A172 (cell line): ENCODE measurements at places on chromosomes 5 and 9.

DNA sequence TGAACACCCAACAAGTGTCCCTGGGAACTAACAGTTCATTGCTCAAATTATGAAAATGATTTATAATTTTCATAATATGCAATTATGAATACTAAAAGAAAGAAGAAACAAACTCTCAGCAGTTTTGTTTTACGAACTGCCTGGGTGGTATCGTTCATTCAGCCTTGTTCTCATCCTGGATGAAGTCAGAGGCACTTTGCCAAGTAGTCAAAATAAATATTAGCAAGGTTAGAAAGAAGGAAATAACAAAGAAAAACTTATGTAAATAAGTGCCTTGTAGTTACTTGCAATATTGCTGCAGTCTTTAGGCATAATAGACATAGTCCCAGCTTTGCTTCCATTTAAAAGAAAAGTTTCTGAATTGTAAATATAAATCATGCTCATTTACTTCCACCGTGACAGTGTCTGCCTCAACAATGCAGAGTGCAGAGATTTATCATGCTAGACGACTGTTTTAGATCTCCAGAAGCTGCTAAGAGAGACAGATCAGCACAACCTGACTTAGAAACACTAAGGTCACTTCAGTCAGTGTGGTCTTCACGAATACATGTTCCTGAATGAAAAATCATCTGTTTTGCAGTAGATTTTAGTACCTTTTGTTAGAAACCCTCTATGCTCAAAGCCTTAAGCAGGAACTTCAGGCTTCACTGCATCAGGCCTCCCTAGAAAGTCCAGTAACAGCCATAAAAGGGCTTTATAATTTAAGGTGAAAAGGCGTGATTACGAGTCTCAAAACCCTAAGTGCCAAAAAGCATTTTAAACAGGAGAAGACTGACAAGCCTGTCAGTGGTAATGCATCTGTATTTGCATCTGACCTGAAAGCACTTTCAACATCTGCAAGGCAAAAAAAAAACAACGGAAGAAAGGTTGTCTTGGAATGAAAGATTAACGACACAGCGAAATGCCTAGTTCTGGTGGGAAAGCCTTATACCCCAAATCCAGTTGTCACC, 92.1 kb downstream of the TMEM167A start:
- no peak for DNase-seq

GRCh38 chr5:42691413-42691937, 65.1 kb upstream of the CCDC152 start:
- DNase-seq = no peak

- no peak for DNase-seq
Observed at GRCh38 chr5:74143721-74144330, 496.7 kb downstream of the ENC1 start.

DNA sequence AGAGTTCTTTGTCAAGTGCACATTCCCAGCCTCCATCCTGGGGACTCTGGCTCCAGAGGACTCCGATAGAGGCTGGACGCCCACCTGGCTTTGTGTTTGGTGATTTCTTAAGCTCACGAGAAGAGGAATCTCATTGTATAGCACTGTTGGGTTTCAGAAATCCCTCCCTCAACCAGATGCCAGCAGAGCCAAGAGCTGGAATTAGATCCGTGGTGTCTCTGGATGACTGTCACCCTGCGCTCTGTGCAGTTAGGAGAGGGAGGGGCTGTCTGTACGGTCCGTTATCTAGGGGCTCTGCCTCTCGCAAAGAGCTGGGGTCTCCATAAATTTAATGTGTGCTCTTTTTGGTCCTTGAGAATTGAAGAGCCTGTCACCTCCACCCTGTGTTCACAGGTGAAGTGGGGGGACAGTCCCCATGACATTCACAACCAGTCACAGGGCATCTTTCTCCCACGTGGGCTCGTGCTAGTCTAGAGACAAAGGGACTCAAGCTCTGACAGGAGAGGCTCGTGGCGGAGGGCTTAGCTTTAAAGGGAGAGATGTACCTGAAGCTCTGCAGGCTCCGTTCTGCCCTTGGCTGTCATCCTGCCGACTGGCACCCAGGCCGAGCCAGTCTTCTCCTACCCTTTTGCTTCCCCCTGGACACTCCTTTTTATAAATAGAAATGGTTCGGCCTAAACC, 41.4 kb downstream of the FAM78A start:
- DNase-seq = no peak

DNA sequence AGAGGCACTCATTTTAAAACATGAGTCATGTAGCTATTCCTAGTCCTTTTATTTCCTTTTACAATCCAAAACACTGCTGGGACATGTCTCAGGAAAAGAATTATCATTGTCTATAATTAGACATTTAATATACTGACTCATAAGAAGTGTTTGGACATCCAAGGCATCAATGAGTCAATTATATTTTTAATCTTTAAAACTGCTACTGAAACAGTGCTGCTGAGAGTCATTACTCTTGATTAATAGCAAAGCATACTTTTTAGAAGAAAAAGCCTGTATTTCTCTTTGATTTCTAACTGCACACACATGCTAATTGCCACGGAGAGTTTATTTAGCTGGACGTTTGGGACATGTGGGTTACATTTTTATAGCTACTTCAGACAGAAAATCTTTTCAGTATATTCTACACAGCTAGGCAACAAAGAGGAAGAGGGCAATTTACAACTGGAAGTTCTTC, 1249.0 kb upstream of the CDH18 start:
- peak; percentile 83 for DNase-seq

- DNase-seq = no peak
Observed at GRCh38 chr9:93387791-93388190, 63.7 kb upstream of the FAM120A start.

DNA sequence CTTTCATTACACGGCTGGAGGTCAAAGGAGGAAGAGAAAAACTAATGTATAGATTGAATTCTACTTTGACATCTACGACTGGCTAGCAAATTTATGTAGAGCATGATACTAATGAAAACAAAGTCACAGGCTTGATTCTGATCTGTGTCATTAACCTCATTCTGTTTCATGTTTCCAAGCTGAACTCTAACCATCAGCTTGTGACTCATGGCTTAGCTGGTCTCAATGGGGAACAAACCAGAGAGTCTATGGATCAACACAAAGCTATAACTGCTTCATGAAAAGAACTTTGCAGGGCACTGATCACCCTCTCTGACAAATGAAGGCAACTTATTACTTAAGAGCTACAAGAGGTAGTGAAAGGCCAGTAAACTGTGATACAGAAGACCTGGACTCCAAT, 23.6 kb upstream of the PDE4D start:
- DNase-seq = no peak

DNA sequence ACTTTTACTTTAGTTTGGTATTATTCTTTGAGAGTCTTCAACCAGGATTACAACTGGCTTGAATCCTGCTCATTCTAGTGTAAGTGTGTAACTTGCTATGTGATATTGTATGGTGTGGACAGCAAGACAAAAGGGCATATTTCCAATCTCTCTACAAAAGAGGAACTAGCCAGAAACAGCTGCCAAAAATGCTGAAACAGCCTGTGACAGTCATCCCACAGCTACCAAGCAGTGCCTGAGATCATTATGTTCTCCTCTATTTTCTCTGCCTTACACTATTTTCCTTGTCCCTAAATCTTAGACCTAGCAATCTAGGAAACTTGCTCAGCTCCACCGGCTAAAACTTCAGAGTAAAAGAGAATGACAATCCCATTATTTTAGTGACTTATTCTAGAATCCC, 42.8 kb downstream of the WDR41 start:
- no peak for DNase-seq

DNA sequence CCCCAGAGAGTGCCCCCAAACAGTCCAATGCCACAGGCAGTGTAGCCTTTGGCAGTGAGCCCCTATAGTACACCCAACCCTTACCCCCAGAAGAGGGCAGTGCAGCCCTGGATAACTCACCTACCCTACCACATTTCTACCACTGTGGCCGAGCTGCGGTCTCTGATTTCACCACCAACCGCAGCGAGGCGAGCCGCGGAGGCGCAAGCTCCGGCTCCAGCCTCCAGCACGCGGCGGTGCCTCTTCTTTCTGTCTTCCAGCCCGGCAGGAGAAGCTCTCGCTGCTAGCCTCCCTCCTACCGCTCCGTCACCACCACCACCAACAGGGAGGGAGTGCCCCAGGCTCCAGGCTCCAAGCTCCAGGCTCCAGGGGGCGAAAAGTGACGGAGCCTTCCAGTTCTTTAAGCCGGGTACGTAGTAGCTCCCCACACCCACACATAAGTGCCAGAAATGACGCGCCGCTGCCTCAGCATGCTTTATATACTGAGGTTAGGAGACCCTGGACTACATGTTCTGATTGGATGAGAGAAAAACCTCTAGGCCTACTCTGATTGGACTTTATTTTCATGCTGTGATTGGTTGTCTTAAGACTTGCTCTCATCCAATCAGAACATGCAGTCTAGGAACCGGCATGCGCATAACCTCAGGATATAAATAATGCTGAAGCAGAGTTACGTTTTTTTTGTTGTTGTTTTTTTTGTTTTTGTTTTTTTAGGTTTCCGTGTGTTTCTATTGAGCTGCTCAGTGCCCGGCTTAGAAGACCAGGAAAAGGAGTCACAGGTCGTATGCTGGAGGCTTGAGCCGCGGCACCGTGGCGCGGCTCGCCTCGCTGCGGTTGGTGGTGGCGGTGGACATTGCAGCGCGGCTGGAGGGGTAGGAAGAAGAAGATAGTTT, at the start of gene PCAT7:
Gene PCAT7 (plus strand): TSS at position 645 of the 893 bp plus-strand sequence.
- DNase-seq = peak; percentile 81

GRCh38 chr5:75558981-75559632, 47.4 kb downstream of the POLK start:
- DNase-seq = no peak

DNA sequence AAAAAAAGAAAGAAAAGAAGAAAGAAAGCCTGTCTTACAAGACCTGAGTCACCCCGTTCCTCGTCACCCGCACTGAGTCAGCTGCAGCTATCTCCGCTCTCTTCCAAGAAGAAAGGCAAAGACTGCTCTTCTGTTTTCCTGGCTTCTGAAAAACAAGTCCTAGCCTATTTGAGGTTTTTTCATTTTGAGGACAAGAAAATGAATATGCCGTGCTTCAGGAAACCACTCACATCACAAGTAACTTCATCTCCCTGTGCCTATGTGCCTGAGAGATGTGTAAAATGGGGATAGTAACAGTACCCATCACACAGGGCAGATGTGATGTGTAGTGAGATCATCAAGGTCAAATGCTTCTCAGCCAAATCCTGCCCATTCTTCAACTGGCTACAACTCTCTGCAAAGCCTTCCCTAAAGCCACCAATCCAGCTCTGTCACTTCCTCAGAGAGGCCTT, 78.4 kb downstream of the GLDC start:
- peak; percentile 82 for DNase-seq

DNA sequence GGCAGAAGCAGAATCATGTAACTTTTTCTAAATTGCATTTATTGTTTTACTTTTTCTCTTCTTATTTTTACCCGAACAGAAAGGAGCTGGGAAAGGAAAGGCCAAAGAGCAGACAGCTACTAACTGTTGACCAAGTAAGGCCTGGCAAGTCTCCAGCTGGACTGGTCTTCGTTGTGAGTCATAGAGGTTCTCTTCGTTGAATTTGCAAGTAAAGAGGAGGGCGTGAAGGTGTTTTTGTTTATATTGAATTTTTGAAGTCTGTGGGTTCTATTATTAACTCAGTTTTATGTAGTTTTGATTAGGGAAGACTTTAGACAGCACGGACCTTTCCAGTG, 416.5 kb upstream of the CCNH start:
- peak; percentile 82 for DNase-seq

DNA sequence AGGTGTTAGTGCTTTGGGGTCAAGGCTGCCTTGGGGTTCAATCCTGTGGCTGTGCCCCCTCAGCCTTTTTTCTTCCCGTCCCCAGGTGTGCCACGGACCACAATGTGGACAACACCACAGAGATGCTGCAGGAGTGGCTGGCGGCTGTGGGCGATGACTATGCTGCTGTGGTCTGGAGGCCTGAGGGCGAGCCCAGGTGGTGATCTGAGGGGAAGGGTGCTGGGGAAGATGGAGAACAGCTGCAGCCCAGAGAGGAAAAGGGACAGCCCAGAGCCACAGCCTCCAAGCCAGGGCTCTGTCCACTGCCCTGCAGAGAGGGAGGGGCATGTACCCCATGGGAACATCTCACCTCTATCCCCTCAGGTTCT, 2.1 kb downstream of the CERCAM start:
- DNase-seq = peak; percentile 67

DNA sequence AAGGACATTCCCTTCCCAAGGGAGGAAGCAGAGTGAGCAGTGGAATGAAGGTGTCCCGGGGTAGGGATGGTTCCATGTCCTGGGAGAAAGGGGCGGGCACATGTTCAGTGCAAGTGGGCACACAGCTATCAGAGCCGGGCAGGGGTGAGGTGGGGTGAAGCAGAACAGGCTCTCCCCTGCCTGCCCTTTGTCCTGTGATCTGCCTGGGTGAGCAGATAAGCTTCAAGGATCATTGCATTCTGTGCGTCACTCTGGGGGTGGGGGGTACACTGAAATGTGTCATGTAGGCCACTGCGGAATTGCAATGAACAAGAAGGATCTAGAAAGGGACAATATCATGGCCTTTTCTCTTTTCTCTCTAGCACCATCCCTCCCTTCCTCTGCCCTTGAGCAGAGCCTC, 61.7 kb upstream of the SHB start:
- no peak for DNase-seq

DNA sequence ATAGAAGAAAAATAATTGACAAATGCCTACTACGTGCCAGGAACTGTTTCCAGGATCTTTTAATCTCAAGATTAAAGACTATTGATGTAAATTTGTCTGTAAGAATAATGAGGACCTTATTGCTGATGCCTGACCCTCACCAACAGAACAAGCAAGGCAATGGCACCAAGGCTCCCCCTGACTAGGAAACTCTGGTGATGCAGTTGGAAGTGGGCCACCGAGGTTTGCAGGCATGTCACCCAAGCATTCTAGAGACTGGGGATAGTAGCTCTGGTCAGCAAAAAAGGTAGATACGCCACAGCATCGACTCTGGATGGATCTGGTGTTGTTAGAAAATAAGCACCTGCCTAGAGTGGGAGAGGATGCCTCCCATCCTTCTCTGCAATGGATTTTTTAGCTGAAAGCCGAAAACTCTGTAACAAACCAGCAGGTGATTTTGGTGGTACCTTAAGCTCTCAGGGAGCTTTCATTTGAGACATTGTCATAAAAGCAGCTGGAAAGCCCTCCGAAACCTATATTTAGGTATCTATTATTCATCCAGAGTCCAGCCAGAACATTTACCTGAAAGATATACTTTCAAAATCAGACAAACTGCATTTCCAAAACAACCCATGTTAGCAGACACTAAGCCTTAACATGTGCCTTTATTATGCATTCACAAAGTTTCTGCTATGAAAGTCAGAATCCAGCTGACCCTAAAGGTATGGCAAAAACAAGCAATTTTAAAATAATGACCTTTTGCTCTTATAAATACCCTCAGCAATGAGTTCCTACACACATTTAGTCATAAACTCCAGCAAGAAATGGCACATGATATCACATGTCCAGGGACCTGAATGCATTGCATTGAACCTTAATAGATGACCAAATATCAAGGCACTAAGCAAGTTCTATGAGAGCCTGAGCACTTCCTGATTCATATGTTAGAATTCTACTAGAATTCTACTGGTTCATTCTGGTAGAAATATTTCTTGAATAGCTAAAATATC, 308.4 kb downstream of the PDE4D start:
- DNase-seq = no peak
